ENCODE measurements at places on chromosomes 11 and 22.

DNA sequence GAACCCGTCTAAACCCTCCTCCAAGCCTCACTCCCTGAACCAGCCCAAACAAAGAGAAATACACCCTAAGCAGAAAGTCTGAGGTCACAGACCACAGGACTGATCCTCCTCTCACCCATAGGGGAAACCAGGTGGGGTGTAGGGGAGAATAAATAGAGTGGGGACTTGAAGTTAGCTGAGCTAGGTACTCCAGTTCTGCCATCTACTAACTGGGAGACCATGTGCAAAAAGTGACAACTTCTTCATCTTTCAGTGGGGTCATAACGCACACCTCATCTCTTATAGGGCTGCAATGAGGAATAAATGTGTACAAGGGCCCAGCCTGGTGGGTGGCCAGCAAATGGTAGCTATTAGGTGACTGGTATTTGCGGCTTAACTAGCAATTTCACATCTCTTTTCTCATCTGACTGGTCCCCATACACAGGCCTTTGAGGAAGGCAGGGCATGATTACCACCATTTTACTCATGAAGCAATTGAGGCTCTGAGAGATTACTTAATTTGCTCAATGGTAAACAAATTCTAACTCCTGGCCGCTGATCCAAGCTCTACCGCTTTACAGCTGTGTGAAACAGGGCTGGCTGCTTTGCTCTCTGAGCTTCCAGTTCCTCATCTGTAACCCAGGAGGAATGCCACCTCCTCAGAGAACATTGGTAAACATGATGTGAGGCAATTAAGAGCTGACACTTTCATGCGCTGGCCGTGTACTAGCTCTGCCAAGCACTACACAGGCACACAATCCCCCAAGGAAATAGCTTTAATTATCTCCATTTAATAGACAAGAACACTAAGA, 16.6 kb downstream of the TBC1D10A start:
- DNase-seq: no peak

GRCh38 chr11:82828472-82828871, 71.8 kb downstream of the PRCP start:
- no peak for DNase-seq

DNA sequence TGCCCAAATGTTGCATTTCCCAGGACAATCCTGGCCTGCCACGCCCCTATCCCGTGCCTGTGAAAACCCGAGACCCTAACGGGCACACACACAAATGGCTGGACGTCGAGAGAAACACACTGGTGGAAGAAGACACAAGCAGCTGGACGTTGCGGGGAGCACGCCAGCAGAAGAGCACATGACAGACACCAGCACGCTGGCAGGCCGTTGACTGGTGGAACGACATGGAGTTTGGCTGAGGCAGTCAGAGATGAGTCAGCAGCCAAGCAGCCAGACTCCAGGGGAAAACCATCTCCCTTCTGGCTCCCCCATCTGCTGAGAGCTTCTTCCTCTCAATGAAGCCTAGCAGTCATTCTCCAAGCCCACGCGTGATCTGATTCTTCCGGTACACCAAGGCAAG, 606.7 kb upstream of the LRRC4C start:
- DNase-seq: no peak

- DNase-seq: no peak
These were observed 125.0 kb upstream of the NARS2 start for GRCh38 chr11:78699609-78700135.

- DNase-seq: no peak
These were observed 6.1 kb downstream of the WNT7B start for GRCh38 chr22:45970705-45971407.

DNA sequence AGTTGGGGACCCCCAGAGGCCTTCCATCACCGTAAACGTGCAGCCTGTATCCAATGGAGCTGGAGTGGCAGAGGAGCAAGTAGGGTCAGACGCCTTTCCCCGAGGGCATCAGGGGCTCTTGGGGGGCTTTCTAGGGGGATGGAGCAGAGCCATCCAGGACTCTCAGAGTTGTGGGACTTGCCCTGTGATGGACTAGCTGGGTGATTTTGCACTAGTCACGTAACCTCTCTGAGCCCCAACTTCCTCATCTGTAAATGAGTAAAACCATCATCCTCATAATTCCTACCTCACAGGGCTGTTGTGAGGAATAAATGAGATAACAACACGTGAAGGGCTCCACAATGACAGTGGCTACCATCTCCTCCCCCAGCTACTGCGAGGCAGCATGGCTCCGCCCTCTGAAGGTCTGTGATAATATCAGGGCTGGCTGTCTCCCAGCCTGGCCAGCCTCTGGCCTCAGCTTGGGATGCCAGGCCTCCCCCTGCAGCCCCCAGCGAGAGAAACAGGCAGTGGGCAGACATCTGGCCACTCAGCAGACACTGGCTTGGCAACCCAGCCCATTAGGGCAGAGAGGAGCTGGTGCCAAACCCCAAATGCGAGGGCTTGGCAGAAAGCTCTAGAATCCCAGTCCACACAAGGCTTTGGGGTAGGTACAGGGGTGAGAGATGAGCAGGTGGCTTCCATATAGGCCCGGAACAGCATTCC, 6.7 kb downstream of the USP2 start:
- DNase-seq: no peak

DNA sequence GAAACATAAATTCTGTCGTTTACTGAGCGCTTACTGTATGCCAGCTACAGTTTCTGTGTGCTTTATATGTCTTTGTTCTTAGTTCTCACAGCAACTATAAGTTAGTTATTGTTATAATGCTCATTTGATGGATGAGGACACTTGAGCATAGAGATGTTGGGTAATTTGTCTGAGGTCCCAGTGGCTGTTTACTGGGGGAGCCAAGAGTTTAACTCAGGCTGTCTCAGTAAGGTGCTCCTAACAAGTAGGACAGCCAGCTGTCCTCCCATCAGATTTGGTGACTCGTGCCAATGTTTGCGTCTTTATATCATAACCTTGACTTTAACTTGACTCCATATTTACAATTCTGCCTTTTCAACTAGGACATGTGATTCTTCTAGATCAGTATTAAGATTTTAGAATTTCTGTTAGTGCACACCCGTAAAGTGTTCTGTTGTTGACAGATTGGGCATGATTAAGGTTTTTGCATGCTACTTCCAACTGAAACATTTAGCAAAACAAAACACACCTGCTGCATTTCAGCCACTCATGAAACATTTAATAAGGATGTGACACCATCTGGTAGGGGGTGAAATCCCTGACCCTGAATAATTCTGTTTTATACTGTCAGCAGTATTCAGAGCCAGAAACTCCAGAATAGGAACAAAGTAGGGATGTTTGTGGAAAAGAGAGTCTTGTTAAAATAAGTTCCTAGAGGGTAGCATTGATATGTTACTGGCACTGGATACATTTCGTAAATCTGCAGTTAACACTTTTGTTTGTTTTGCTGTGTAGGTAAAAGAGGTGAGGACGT, 1.9 kb downstream of the REXO2 start:
- no peak for DNase-seq

DNA sequence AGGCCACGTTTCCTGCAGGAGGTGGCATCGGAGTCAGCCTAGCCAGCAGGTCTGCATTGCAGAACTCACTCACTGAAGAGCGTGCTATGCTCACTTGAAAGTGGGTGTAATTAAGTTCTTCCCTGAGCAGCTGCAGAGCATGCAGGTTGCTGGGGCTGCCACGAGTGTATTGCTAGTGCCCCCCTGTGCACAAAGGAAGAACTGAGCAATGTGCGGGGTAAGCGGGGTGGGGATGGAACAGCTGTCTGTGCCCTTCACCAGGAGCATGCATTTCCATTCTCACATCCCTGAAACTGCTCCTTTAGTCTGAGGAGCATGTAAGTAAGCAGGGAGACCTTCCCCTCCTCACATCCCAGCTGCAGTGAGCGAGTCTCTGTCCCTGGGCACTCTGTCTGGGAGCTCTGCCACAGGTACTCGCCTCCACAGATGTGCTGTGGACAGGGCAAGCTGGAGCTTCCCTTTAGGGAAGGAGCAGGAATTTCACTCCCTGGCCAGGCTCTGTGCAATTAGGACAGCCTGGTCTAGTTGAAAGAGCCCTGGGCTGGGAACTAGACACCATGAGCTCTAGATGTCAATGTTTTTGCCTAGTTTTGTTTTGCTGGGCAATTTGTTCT, 1031.8 kb downstream of the NTM start:
- no peak for DNase-seq

DNA sequence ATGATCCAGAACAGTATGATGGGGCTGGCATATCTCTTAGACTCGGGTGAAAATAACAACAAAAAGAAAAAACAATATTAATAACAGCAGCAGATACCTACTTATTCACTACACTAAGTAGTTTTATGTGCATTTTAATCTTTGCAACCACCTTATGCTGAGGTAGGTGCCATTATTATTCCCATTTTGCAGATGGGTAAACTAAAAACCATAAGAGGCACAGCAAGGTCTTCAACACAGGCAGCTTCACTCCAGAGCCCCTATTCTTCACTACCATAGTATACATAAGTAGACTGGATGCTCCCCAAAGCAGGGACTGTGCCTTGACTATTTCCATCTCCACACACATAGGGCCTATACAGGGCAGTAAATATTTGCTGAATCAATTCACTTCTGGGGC, 41.0 kb downstream of the CLPB start:
- DNase-seq: no peak

- no peak for DNase-seq
These were observed 950.9 kb upstream of the CHORDC1 start for GRCh38 chr11:91173701-91174100.

DNA sequence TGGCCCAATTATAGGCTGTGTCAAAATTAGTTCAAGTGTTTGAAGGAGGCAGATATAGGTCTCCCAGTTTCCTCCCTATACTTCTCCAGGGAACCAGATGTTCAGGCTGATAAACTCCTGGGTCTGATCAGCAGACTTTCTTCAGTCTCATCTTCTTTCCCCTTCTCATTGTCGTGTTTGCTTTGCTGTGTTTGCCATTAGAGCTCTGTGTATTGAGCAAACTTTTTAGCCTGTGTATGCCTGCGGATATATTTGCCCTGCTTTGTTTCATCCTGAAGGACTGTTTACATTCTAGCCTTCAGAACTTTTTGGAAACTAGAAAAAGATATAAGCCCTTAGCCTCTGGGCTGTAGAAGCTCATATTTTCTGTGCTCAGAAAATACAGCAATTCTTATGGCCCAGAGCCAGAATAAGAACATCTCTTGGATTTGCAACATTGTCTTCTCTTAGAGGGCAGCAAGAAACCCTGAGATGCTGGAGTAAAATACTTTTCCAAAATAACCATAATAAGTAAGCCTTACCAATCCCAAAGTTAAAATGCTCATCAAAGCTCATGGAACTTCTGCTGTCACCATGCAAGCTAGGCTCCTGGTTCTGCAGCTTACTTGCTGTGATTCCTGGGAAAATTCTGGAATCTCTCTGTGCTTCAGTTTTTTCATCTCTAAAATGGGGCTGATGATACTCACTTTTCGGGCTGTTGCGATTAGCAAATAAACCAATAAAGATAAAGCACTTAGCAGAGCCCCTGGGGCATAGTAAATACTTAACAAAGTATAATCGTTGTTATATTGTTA, 34.1 kb upstream of the ME3 start:
- no peak for DNase-seq

GRCh38 chr11:61065955-61066638, 36.2 kb upstream of the CD5 start:
- no peak for DNase-seq

- DNase-seq: no peak
These were observed 4.3 kb upstream of the PARVB start for GRCh38 chr22:44019846-44020245.

DNA sequence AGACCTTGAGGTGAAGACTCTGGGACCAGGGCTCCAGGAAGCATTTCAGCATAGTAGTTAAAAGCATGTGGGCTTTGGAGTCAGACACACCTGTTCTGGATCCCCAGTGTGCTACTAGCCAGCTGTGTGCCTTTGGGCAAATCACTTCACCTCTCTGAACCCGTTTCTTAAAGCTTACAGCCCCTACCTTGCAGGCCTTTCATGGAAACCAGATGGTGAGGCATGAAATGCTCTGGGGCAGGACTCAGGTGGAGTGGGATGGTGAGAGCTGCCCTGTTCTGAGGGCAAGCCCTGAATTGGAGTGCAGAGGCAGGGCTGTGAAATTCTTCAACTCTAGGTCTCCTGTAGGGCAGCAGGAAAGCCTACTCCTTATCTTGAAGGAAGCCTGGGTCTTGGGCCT, 10.5 kb downstream of the UCP2 start:
- DNase-seq: no peak

DNA sequence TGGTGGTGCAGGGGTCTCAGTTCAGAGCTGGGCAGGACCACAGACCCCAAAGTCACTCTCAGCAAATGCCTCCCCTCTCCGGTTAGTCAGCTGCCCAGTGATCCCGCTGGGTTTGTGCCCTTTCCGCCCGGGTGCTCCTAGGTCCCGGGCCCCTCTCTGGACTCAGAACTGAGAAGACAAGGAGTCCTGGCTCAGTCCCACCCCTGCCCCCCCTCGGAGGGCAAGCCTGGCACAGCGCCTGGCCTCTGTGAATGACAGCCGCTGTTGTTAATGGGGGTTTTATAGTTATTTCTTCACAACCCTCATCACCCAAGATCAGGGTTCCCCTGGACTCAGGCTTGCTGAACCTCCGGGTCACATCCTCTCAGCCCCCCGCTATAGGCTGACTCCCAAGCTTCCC, 47.6 kb downstream of the ELFN2 start:
- DNase-seq: no peak

DNA sequence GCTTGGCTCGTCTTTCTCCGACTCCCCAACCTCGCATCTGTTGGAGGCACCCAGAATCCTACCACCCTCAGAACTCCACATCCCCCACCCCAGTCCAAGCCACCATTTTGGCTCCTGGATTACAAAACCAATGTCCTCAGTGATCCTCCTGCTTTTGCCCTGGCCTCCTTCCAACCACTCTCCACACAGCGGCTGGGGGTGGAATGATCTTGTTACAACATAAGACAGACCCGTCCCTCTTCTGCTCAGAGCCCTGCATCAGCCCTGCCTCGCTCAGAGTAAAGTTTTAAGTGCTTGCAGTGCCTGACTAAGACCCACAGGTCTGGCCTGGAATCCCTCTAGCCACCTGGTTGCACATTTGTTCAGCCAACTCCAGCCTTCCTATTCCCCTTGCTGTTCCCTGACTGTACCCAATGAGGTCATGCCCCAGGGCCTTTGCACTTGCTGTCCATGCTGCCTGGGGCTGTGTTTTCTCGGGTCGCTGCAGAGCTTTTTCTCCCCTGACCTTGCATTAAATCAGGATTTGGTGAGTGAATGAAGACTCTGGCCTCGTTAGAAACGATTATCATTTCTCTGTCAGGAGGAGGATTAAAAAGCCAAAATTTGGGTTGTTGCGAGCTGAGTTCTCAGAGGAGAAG, 67.3 kb downstream of the IGF2 start:
- no peak for DNase-seq
